ENCODE measurements at places on chromosomes 6 and 20.

DNA sequence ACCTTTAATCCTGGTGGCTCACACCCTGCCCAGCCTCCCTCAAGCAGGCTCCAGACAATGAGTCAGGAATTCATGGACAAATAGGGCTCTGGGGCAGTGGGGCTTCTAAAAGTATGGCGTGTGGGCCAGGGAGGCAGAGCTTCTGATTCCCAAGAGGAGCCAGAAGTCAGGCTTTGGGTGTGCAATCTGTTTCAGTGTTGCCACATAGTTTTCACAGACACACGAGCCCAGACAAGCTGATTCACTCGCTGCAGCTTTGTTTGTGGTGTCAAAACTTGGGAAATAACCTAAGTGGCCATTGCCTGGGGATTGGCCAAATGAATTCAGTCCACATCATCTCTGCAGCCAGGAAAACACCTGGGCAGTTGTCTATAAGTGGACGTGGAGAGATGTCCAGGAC lies 9.2 kb downstream of the PEDS1 start:
- H3K27ac ChIP-seq, result peak overlapping the region; percentile 57
- H3K4me3 ChIP-seq, result no peak overlapping the region
- H3K27me3 ChIP-seq, result no peaks in the 10 kb centered on the region
- peaks cover 65% of the 10 kb centered on the region for H3K4me1 ChIP-seq
- H3K36me3 ChIP-seq, result peaks cover 48% of the 10 kb centered on the region

- no peak overlapping the region for H3K27ac ChIP-seq
- no peaks in the 10 kb centered on the region for H3K36me3 ChIP-seq
- DNase-seq, result no peak
- H3K4me1 ChIP-seq, result no peaks in the 10 kb centered on the region
- no peaks in the 10 kb centered on the region for H3K27me3 ChIP-seq
- no peak overlapping the region for H3K4me3 ChIP-seq
Observed at GRCh38 chr20:61810066-61810737, 255.5 kb downstream of the TAF4 start.

- H3K27ac ChIP-seq, result no peak overlapping the region
- no peak for DNase-seq
- no peak overlapping the region for H3K4me3 ChIP-seq
- no peaks in the 10 kb centered on the region for H3K27me3 ChIP-seq
Observed at GRCh38 chr6:10320291-10320690, 94.6 kb downstream of the TFAP2A start.

- no peaks in the 10 kb centered on the region for H3K36me3 ChIP-seq
- H3K4me3 ChIP-seq, result no peak overlapping the region
- DNase-seq, result no peak
- peaks cover 11% of the 10 kb centered on the region for H3K27me3 ChIP-seq
- H3K4me1 ChIP-seq, result peaks cover 5% of the 10 kb centered on the region
Observed at GRCh38 chr20:63822276-63822696, 8.8 kb downstream of the ZBTB46 start.

- H3K4me1 ChIP-seq, result no peaks in the 10 kb centered on the region
- no peak overlapping the region for H3K4me3 ChIP-seq
- no peaks in the 10 kb centered on the region for H3K36me3 ChIP-seq
Observed at GRCh38 chr6:45647341-45648261, 269.9 kb upstream of the SUPT3H start.
